Right renal cortex interstitium (tissue), 3 donors: ENCODE measurements at places on chromosomes 2 and 18.

GRCh38 chr2:10054424-10054823 lies 11.1 kb downstream of the KLF11 start:
- DNase-seq = no peak

- DNase-seq = no peak
These were observed 1.6 kb downstream of the MFSD2B start for GRCh38 chr2:24011250-24012104.

DNA sequence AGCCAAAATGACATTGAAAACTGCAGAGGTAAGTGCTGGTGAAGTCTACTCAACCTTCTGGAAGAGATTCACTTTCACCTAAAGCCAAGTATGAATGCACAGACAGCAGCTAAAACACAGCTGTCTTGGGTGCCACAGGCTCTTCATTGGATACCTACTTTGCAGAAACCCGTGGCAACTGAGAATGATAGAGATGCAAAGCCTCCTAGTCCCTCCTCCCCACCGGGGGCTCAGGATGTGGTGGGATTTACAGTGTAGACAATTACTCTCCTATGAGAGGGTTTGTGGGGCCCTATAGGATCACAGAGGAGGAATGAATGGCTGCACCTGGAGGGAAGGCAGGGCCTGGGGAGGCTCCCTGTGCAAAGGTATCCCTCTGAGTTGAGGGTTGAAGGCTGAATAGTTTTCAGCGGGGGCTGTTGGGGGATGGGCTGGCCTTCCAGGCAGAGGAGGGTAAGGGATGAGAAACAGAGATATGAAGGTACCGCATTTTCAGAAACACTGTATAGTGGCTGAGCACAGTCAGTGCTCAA lies 131.6 kb downstream of the RNF144A start:
- no peak for DNase-seq

DNA sequence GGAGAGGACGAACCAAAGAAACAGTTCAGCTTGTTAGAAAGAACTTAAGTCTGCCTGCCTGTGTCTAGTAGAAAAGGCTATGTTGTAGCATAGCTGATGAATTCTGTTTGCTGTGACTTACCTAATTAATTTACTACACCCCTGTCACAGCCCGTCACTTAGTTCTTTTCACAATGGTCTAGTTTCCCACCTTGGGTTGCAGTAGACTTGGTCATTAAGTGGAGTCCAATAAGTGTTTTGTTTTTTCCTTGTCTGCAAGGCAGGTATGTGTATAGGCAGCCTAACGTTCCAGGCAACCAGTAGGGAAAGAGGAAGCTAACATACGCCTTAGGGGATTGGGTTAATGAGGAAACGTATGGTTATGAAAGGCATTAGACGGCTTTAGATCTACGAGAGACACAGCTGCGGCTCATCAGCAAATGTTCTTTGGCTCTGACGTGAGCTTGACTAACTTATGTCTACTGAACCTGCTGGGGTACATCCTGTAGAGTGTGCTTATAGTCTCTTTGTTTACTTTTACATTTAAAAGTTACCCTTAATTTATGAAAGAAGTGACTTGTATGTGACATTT lies 180.1 kb downstream of the PRPF40A start:
- DNase-seq = no peak

GRCh38 chr2:42127425-42128424 lies 41.4 kb upstream of the EML4 start:
- no peak for DNase-seq

GRCh38 chr2:216006164-216006663 lies 7.1 kb downstream of the MREG start:
- no peak for DNase-seq

- no peak for DNase-seq
These were observed 30.4 kb downstream of the SRSF7 start for GRCh38 chr2:38720613-38721241.

GRCh38 chr2:201933792-201934237 lies 99.8 kb upstream of the FZD7 start:
- no peak for DNase-seq

- no peak for DNase-seq
These were observed 111.3 kb upstream of the BOD1L2 start for GRCh38 chr18:57035590-57035989.

GRCh38 chr2:142926445-142926844 lies 49.0 kb downstream of the KYNU start:
- no peak for DNase-seq

DNA sequence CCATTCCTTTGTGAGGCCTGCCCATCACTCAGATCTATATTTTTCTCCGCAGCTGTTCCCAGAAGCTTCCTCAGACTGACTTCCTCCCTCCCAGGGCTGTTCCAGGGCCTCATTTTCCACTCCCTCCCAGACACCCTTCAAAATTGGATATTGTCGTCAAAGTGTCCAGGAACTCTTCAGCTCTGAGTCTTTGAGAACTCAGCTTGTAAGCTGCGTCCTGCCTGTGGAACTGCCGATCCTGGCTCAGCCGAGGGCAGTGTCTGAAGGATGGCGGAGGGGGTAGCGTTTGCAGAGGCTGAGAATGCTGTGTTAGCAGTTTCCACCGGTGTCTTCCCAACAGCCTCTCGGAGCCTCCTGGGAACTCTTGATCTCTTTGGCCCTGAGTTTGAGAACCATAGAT lies 27.1 kb downstream of the NCK2 start:
- DNase-seq = no peak

- no peak for DNase-seq
These were observed 188.9 kb upstream of the RPRM start for GRCh38 chr2:153667475-153667874.

GRCh38 chr2:239208465-239209180 lies 192.2 kb downstream of the HDAC4 start:
- DNase-seq = no peak

GRCh38 chr18:46768166-46768921 lies 11.5 kb upstream of the ST8SIA5 start:
- no peak for DNase-seq

GRCh38 chr2:201978986-201979385 lies 54.7 kb upstream of the FZD7 start:
- DNase-seq = peak; percentile 34

DNA sequence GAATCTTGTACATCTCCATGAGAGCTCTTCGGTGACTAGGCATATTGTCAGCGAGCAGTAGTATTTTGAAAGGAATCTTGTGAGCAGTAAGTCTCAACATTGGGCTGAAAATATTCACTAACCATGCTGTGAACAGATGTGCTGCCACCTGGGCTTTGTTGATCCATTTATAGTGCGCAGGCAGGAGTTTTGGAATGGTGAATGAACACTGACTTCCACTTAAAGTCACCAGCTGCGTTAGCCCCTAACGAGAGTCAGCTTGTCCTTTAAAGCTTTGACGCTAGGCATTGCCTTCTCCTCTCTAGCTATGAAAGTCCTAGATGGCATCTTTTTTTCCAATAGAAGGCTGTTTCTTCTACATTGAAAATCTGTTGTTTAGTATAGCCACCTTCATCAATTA lies 4.1 kb downstream of the ASB1 start:
- DNase-seq = no peak

GRCh38 chr2:241620419-241620769 lies 16.6 kb downstream of the THAP4 start:
- no peak for DNase-seq

- no peak for DNase-seq
These were observed 41.0 kb downstream of the SNED1 start for GRCh38 chr2:241039416-241039815.

- no peak for DNase-seq
These were observed 42.4 kb downstream of the SP3 start for GRCh38 chr2:173922760-173923159.

DNA sequence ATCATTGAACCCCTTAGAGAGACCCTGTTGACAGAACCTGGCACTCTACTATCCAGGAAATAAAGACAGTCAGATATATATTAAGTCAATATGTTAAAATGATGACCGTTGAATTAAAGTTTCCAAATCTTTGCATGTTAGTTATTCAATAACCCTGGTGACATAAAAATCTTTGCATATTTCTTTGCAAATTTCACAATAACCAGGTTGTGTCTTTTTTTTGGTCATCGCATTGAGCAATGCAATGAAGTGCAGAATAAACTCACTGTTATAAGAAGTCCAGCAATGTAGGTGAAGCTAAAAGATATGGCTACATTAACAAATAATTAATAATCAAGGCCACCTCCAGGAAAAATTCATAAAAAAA lies 596.9 kb downstream of the NYAP2 start:
- no peak for DNase-seq

DNA sequence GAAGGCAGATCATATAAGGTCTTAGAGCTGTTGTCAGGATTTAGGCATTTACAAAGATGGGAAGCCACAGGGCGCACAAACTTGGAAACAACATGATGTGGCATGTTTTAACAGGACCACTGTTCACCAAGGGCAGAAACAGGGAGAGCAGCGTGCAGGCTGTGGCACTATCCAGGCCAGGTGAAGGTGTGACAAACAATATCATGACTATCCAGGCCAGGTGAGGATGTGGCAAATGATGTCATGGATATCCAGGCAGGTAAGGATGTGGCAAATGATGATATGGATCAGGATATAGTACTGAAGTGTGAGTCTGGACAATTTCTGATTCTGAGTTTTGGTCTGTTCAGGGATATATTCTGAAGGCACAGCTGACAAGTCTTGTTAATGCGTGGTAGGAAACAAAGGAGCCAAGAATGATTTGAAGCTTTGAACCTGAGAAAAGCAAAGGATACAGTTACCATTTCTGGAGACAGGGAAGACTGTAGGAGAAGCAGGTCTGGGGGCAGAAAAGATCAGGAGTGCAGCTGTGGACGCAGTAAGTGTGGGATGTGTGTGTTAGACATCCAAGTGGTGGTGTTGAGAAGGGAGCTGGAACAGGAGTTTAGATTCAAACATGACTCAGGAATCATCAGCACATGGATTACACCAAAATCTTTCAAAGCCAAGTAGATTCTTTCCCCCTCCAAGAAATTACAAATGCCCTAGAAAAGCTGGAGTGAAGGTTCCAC lies 205.9 kb downstream of the TMEM163 start:
- DNase-seq = no peak

DNA sequence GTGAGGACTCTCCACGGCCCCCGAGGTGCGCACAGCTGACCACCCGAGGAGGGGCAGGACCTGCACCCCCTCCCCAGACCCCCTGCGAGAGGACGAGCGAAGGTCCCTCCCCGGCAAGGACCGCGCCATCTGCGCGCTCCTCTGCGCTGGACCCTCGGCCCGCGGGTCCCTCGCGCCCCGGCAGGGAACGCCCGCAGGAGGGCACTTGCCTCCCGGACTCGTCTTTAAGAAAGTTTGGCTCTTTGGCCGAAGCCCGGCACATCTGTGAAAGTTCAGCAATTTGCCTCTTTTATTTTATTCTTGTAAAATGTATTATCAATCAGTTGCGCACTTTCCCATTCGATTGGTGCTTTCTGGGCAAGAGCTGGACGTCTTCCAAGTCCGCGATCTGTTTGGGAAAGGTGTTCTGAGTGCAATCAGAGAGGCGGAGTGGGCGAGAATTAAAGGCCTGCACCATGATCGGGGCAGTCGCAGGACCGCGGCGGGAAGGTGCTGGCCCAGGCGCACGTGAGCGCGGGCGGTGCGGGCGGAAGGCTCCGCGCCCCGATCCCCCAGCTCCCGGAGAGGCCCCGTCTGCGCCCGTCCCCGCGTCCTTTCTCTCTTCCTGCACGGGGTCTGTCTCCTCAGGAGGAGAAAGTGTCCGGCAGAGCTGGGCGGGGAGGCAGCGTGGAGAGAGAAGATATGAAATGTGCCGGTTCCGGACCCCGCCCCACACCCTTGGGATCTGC lies 1.6 kb upstream of the ALKAL2 start:
- DNase-seq = no peak

- DNase-seq = no peak
These were observed 14.8 kb downstream of the UGT1A3 start for GRCh38 chr2:233743464-233744259.

DNA sequence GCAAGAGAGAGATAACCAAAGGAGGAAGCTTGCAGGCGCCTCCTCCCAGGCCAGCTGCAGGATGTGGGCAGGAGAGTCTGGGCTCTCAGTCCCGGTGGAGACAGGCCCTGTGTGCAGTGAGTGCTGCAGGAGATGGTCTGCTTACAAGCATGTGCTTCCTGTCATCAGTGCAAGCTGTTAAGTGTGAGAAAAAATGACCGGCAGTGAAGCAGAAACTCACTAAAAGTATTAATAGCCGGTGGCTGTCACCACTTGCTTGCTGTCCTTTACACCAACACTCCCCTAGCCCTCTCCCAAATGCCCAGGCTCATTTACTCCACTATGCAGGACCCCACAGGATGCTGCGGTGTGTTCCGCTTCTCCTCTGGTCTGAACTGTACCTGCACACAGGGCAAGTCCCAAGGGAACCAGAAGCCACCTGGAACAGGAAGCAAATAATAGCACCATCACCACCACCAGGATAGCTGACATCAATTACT lies 435.6 kb upstream of the HS6ST1 start:
- DNase-seq = no peak

DNA sequence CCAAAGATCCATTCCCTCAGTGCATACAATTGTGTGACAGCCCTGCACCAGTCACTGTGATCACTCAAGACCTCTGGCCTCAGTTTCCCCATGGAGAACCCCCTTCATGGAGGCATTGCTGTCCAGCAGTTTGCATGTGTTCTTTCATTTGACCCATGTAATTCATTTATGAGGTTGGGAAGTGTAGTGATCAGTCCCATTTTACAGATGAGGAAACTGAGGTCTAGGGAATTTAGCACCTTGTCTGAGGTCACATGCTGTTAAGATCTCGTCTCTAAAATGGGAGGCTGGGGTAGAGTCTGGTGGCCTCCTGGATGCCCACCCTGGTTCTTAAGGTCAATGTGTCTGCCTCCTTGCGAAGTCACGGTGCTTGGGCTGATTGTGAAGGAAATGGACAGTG lies 19.1 kb downstream of the LDLRAD4 start:
- DNase-seq = no peak

GRCh38 chr2:21072477-21073242 lies 28.8 kb upstream of the APOB start:
- no peak for DNase-seq

GRCh38 chr18:7904529-7904928 lies 337.4 kb downstream of the PTPRM start:
- DNase-seq = no peak

DNA sequence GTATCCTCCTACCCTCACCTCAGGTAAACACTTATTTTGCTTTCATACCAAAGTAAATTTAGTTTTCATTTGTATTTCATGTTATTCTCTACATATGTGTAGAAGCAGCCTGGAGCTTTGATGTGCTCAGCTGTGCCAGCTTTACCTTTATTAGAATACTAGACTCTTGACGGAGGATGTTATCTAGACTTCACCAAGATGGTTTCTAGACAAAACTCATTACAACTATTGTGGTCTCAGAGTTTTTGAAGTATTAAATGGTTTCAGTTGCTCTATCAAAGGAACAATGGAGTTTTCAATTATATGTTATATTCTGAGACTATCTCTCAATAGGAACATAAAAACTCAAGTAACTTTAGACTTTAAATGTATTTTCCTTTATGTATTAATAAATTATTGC lies 5.0 kb upstream of the IL18RAP start:
- no peak for DNase-seq
